ENCODE measurements at places on chromosomes 7 and 10.

GRCh38 chr10:29102233-29102632 lies 186.6 kb upstream of the LYZL1 start:
- no peak for DNase-seq

GRCh38 chr7:44569959-44570358 lies 3.7 kb downstream of the DDX56 start:
- no peak for DNase-seq

GRCh38 chr7:151891753-151892152 lies 14.8 kb upstream of the PRKAG2 start:
- DNase-seq = no peak

GRCh38 chr7:42940985-42941847 lies 9.0 kb downstream of the MRPL32 start:
- DNase-seq = peak; percentile 77

- peak; percentile 34 for DNase-seq
These were observed 252.8 kb downstream of the ELFN1 start for GRCh38 chr7:1922870-1923236.

GRCh38 chr7:50693455-50694130 lies 89.1 kb downstream of the GRB10 start:
- DNase-seq = no peak

- no peak for DNase-seq
These were observed at the start of gene NKX6-2 for GRCh38 chr10:132785723-132786475. TSS of gene NKX6-2 (minus strand) at chr10:132786147. CDS start at chr10:132785948, 199 bp downstream.

DNA sequence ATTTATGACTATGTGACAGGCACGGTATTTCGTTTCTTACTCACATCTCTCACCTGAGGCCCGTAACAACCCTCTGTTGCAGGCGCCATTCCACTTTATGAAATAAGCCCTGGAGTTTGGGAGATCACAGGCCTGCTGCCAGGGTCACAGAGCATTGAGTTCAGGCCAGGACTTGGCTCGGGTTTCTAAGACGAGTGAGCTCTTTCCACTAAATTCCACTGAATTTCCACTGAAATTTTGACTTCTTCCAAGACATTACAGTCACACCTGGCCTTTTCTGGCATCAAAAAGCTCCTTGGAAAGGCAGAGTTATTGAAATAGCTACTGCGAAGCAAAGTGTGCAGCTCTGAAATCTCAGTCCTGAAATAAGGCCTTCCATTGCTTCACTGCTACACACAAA lies 282.8 kb upstream of the MGMT start:
- DNase-seq = no peak
